ENCODE measurements at places on chromosomes 1 and 21.

GRCh38 chr1:90357995-90358394 is 359.1 kb downstream of the BARHL2 start:
- H3K4me3 ChIP-seq, result no peak overlapping the region
- no peaks in the 10 kb centered on the region for H3K4me1 ChIP-seq
- H3K27me3 ChIP-seq, result peaks cover 4% of the 10 kb centered on the region
- H3K27ac ChIP-seq, result no peak overlapping the region

- no peak overlapping the region for H3K4me3 ChIP-seq
- H3K36me3 ChIP-seq, result no peaks in the 10 kb centered on the region
- H3K27ac ChIP-seq, result no peak overlapping the region
- H3K4me1 ChIP-seq, result peaks cover 13% of the 10 kb centered on the region
Measured at GRCh38 chr1:24481101-24481500, 21.5 kb upstream of the RCAN3 start.

DNA sequence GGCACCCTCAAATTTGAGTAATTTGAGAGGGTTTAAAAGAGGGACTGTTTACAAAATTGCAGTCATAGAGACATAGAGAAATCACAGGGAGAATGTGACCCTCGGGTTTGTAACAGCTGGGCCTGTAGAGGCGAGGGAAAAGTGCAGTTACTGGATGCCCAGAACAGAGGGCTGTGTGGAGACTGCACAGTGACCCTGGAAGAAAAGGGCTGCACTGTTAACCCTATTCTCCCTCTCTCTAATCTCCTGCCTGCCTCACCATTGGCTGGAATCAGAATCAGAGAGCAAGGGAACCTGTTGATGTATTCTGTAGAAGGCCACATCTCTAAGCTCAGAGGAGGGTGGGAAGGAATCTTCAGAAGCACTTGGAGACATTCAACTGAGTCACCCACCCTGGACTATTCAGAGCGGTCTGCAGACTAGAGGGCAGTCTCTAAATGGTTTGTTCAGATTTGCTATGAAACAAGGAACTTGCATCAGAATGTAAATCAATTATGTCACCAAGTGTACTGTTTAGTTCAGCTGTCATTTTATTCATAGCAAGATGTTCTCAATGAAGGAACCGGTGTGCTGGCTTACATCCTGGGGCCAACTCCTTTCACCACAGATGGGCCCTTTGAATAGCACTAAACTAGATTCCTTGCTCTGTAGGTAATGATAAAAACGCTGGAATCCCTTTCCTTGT is 132.2 kb upstream of the HOOK1 start:
- no peak overlapping the region for H3K4me3 ChIP-seq
- no peak for DNase-seq
- no peaks in the 10 kb centered on the region for H3K4me1 ChIP-seq

GRCh38 chr1:37415611-37416244 is 58.7 kb upstream of the ZC3H12A start:
- H3K27ac ChIP-seq, result no peak overlapping the region
- H3K4me3 ChIP-seq, result no peak overlapping the region
- H3K4me1 ChIP-seq, result no peaks in the 10 kb centered on the region
- no peak for DNase-seq
- no peaks in the 10 kb centered on the region for H3K36me3 ChIP-seq

DNA sequence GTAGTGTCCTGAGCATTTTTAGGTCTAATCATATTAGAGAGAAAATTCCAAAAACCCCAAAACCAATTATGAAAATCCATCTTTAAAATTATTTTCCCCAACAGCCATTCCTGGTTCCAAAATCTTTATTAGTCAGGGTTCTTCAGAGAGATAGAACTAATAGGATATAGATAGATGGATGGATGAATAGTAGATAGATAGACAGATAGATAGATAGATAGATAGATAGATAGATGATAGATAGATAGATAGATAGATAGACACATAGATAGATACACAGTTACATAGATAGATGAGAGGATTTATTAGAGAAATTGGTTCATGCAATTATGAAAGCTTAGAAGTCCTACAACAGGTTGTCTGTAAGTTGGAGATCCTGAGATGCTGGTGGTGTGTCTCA is 122.7 kb upstream of the POGK start:
- no peak for DNase-seq
- H3K4me3 ChIP-seq, result no peak overlapping the region
- H3K4me1 ChIP-seq, result no peaks in the 10 kb centered on the region
- no peak overlapping the region for H3K27ac ChIP-seq
- no peaks in the 10 kb centered on the region for H3K27me3 ChIP-seq

DNA sequence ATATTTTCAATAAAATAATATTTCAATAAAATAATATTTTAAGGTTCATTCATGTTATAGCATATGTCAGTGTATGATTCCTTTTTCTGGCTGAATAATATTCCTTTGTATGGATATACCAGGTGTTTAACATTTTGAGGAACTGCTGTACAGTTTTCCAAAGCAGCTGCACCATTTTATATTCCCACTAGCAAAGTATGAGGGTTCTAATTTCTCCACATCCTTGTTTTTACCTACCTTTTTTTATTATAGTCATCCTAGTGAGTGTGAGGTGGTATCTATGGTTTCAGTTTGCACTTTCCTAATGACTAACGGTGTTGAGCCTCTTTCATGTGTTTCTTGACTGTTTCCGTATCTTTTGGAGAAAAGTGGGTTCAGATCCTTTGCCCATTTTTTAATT is 5.2 kb downstream of the DEGS1 start:
- H3K36me3 ChIP-seq, result peaks cover 18% of the 10 kb centered on the region
- no peaks in the 10 kb centered on the region for H3K27me3 ChIP-seq

GRCh38 chr1:160777486-160778089 is 18.4 kb upstream of the LY9 start:
- peak; percentile 17 for DNase-seq
- no peak overlapping the region for H3K4me3 ChIP-seq
- no peak overlapping the region for H3K27ac ChIP-seq

DNA sequence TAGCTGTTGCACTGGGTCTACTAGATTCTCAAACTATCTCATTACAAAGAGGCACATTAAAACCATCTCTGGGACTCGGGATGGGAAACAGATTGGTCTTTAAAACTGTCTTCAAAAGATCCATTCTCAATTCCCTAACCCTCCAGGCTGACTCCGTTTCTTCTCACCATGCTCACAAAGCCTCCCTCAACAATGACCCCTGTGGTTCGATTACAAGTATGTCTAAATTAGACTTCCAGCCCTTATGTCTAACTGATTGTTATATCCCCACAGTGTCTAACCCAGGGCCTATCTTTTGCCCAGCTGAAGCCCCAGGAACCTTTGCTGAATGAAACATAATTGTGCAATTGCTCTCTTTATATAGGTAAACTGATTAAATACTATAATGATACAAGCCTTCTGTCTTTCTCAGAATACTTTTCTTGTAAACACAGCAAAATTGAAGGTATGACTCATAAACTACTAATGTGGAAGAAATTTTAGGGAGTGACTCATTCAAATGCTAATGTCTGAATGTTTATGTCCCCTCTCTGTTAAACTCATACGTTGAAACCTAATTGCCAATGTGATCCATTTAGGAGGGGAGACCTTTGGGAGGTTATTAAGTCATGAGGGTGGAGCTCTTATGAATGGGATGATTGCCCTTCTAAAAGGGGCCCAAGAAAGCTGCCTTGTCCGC is 65.6 kb upstream of the DAB1 start:
- peaks cover 6% of the 10 kb centered on the region for H3K27me3 ChIP-seq
- no peaks in the 10 kb centered on the region for H3K4me1 ChIP-seq
- H3K4me3 ChIP-seq, result no peak overlapping the region
- no peak for DNase-seq
- no peak overlapping the region for H3K27ac ChIP-seq

Measured in large intestine (tissue), 12 donors.